Spleen (tissue), 13 donors: ENCODE measurements at places on chromosomes 1 and 21. TPM values are rescaled to one million over a fixed set of nuclear protein-coding genes. Genes with fewer than 3 reads are reported as not detected.

GART gene
- 68.6 TPM for total RNA-seq

FHAD1 gene
- total RNA-seq: not detected

GSTM5 gene
- total RNA-seq: 13.1 TPM

MATN1 gene
- total RNA-seq: 0.72 TPM

SUCO gene
- total RNA-seq: 40.0 TPM

SIK1 gene
- total RNA-seq: 43.9 TPM

DNA sequence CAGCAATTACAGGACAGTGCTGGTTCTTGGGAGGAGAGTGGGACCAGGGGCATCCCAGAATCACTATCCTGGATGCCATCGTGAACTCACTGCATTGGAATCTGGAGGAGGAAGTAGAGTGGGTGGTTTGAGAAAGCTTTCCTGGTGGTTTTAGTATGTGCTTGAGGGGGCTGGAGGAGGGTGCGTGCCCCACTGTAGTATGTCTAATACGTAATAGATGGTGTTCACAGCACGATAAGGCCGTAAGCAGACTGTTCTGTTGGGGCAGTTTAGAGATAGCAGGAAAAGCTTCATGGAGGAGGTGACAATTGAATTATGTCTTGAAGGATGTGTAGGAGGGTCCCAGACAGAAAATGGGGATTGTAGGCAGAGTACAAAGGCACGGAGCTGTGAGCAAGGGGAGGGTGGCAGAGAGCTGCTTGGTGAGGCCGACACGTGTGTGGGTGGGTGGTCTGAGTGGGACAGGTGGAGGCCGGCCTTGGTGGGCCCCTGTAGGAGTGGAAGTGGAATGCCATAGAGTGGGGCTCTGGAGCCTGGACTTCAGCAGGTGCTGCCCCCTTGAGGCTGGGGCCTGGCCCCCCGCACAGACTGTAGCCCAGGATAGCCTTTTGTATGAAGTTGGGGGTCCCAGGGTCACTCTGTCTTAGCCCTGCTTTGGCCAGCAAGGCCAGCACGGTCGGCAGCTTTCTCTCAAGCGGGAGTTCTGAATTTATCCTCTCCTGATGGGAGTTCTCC lies 37.0 kb downstream of the IL6R start:
- no peak overlapping the region for H3K4me3 ChIP-seq
- peak overlapping the region; percentile 11 for H3K27ac ChIP-seq
- H3K4me1 ChIP-seq: peaks cover 44% of the 10 kb centered on the region
- H3K27me3 ChIP-seq: no peaks in the 10 kb centered on the region
- DNase-seq: no peak

DNA sequence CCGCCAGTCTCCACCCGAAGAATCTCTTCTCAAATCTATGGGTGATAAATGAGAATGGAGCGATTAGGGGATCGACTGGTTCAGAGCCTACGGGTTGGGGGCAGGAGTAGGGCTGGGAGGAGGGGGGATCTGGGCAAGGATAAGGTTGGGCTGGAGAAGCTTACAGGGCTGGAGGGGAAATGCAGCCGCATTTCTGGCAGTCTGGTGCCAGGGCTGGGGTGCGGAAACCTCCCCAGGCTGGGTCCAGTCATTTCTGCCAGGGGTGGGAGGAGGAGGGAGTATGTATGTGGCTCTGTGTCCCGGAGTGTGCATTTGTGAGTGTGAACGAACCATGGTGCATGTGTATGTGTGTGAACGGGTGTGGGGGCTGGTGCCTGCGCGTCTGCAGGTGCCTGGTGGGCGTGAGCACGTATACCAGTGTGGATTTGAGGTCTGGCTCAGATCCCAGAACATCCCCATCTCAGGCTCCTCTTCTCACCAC lies 10.2 kb downstream of the C1orf216 start:
- no peaks in the 10 kb centered on the region for H3K36me3 ChIP-seq
- H3K27me3 ChIP-seq: peaks cover 27% of the 10 kb centered on the region
- DNase-seq: no peak

DNA sequence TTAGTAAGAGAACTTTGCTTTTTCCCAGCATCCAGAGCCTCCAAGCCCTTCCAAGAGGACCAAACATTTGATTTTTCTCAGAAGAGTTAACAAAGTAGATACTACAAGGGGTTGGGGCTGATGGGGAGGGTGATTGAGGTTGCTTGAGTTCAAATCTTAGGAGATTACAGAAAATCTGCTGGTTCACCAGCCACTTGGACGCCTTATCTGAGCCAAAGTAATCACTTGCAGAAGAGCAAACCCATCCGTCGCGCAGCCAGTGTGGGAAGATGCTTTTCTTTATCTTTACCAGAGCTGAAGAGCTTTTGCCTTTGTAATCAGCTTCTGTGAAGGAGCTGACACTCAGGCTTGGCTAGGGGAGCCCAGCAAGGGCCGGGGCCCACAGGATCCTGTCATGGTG lies 91.9 kb upstream of the CTTNBP2NL start:
- peak overlapping the region; percentile 61 for H3K27ac ChIP-seq
- no peak for DNase-seq
- H3K4me1 ChIP-seq: no peaks in the 10 kb centered on the region
- H3K27me3 ChIP-seq: no peaks in the 10 kb centered on the region

GRCh38 chr1:9182784-9183257 lies 51.8 kb upstream of the H6PD start:
- peaks cover 34% of the 10 kb centered on the region for H3K4me1 ChIP-seq
- H3K4me3 ChIP-seq: peak overlapping the region; percentile 56
- H3K27me3 ChIP-seq: peaks cover 34% of the 10 kb centered on the region
- H3K27ac ChIP-seq: no peak overlapping the region
- H3K36me3 ChIP-seq: no peaks in the 10 kb centered on the region

- H3K4me3 ChIP-seq: no peak overlapping the region
- no peak overlapping the region for H3K27ac ChIP-seq
- H3K27me3 ChIP-seq: no peaks in the 10 kb centered on the region
- no peak for DNase-seq
- peaks cover 6% of the 10 kb centered on the region for H3K4me1 ChIP-seq
- H3K36me3 ChIP-seq: no peaks in the 10 kb centered on the region
These were observed 11.7 kb upstream of the B3GALNT2 start for GRCh38 chr1:235515844-235516512.

DNA sequence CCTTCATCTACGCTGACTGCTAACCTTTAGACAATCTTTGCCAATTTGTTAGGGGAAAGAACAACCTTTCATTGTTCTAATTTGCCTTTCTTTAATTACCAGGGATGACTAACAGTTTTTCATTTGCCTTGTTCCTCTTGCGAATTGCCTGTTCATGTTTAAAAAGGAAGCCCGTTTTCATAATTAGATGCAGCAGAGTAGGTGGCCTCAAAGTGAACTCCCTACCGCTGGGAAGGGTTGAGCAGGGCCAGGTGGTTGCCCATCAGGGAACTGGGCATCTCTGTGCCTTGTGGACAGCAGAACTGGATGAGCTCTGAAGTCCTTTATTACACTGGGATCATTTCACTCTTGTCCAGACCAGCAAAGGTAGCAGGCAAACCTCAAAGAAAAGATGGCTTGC lies 59.0 kb downstream of the HIVEP3 start:
- no peak overlapping the region for H3K4me3 ChIP-seq
- no peaks in the 10 kb centered on the region for H3K36me3 ChIP-seq
- DNase-seq: no peak
- no peak overlapping the region for H3K27ac ChIP-seq
- peaks cover 5% of the 10 kb centered on the region for H3K4me1 ChIP-seq

DNA sequence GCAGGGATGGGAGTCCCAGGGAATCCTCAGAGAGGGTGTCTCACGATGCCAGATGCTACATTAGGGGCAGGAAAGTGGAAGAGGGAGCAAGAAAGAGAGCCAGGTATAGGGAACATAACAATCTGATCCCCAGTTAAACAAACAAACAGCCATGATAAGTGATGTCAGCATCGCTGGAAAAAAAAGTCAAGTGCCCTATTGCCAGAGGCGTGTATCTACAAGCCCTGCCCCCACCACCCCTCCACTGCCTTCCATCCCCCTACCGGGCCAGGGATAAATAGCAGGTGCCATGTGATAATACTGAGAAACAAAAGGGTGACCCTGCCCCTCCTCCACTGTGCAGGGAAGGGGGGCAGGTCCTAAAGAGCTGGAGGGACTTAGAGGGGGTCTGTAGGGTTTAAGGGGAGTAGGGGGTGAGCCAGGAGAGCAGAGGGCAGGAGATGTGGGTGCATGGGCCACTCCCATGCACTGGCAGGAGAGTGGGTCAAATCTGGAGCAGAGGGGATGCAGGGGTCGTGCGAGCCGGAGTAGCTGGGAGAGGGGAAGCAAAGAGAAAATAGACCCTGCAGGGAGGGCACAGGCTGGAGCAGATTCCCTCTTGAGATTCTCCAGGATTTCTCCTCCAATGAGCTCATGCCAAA lies 3.4 kb downstream of the SLC26A9 start:
- no peaks in the 10 kb centered on the region for H3K36me3 ChIP-seq
- no peak overlapping the region for H3K4me3 ChIP-seq
- H3K4me1 ChIP-seq: no peaks in the 10 kb centered on the region
- no peak overlapping the region for H3K27ac ChIP-seq
- H3K27me3 ChIP-seq: no peaks in the 10 kb centered on the region

- peaks cover 21% of the 10 kb centered on the region for H3K27me3 ChIP-seq
- peaks cover 24% of the 10 kb centered on the region for H3K4me1 ChIP-seq
- no peak overlapping the region for H3K27ac ChIP-seq
- DNase-seq: no peak
- H3K36me3 ChIP-seq: no peaks in the 10 kb centered on the region
These were observed 2.0 kb downstream of the SV2A start for GRCh38 chr1:149915429-149916192.

- no peaks in the 10 kb centered on the region for H3K36me3 ChIP-seq
- DNase-seq: no peak
- peaks cover 47% of the 10 kb centered on the region for H3K4me1 ChIP-seq
- H3K4me3 ChIP-seq: no peak overlapping the region
- H3K27ac ChIP-seq: no peak overlapping the region
- no peaks in the 10 kb centered on the region for H3K27me3 ChIP-seq
These were observed 132.6 kb downstream of the MRPS6 start for GRCh38 chr21:34205811-34206571.

DNA sequence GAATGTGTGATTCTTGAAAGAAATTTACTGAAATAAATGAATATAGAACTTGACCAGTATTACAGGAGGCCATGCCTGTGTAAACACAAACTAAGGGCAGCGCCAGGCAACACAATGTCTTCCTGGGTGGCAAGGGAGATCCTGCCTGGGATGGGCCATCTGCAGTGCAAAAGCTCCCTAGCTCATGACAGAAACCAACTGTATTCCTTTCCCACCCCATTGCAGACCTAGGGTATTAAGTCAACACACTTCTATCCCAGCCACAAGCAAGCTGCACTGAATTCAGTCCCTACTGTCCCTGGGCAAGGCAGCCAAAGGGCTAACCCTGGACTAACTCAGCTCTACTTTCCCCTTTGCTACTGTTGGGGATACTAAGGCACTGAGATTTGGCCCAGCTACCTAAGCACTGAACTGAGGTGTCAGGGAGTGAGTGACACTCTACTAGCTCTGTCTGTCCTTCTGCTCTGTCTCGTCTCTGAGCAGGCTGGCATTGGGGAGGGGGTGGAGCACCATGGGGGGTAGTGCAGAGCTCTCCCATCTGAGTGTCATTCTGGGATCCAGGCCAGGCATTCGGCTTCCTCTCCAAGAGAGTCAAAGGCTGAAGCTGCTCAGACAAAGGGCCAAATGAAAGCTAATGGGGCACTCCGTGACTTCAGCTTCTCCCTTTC lies 2.5 kb downstream of the INKA2 start:
- H3K36me3 ChIP-seq: no peaks in the 10 kb centered on the region
- no peak overlapping the region for H3K4me3 ChIP-seq
- peak overlapping the region; percentile 86 for H3K27ac ChIP-seq

- no peaks in the 10 kb centered on the region for H3K36me3 ChIP-seq
- DNase-seq: peak; percentile 75
- H3K4me3 ChIP-seq: peak overlapping the region; percentile 27
- H3K27ac ChIP-seq: no peak overlapping the region
These were observed 49.0 kb downstream of the SIM2 start for GRCh38 chr21:36747815-36748383.

GRCh38 chr1:11845641-11846335 lies 1.8 kb downstream of the NPPA start:
- no peak for DNase-seq
- H3K27ac ChIP-seq: no peak overlapping the region
- peaks cover 18% of the 10 kb centered on the region for H3K36me3 ChIP-seq
- peaks cover 17% of the 10 kb centered on the region for H3K4me1 ChIP-seq

DNA sequence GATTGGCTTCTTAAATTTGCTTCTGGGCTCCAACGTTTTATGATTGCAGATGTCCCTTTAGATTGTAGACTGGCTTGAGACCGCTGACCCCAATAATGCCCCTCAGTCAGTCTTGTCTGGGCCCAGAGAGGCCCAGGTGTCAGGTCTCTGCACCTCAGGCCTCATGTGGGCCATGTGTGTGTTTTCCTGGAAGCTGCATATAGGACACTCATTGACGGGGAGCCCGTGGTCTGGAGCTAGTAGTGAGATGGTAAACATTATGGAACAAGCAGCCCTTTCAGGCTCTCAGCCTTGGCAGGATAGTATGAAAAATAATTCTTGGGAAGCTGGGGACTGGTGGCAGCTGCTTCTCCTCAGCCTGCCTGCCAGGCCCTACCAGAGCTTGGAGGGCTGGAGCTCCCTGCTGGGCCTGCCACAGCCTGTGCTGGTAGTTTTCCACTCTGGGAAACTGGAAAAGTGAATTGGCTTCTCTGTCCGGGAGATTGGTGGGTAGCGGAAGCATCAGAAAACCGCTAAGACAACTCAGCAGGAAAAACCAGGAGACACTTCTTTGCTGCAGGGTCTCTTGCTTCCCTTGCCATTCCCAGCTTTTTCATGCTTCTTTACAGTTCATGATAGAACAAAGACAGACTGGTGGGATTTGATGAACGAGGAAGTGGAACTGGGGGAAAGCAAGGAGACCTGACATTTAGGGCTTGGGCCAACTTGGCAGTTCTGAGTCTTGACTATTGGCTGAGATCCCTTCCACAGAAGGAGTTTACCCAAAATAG lies 57.8 kb upstream of the HSD17B7 start:
- no peaks in the 10 kb centered on the region for H3K4me1 ChIP-seq
- no peaks in the 10 kb centered on the region for H3K27me3 ChIP-seq
- DNase-seq: no peak
- H3K4me3 ChIP-seq: no peak overlapping the region
- H3K27ac ChIP-seq: no peak overlapping the region

- H3K36me3 ChIP-seq: no peaks in the 10 kb centered on the region
- no peaks in the 10 kb centered on the region for H3K27me3 ChIP-seq
- H3K4me1 ChIP-seq: peaks cover 25% of the 10 kb centered on the region
- no peak overlapping the region for H3K4me3 ChIP-seq
These were observed 97.2 kb upstream of the ARTN start for GRCh38 chr1:43836267-43836951.

DNA sequence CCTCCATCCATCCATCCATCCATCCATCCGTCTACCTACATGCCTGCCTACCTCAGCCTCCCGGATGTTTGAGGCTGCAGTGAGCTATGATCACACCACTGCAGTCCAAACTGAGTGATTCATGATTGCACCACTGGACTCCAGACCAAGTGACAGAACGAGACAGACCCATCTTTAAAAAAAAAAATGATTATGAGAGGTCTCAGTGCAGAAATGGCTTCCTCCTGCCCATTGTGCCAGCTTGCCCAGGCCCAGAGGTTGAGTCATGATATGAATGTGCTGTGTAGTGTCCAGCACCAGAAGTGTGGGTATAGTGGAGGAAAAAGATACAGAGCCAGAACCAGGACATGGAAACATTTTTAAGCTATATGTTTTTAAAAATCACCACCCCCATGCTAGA lies 149.9 kb downstream of the KIF26B start:
- no peaks in the 10 kb centered on the region for H3K36me3 ChIP-seq
- DNase-seq: no peak
- H3K27ac ChIP-seq: no peak overlapping the region

- DNase-seq: no peak
- no peak overlapping the region for H3K27ac ChIP-seq
- no peaks in the 10 kb centered on the region for H3K27me3 ChIP-seq
- no peak overlapping the region for H3K4me3 ChIP-seq
- peaks cover 3% of the 10 kb centered on the region for H3K4me1 ChIP-seq
These were observed 311.5 kb downstream of the DUSP10 start for GRCh38 chr1:221430152-221430960.
